ENCODE measurements at places on chromosomes 1 and 21.
A peak's percentile ranks its signal among the peaks of the same experiment; 100 is the strongest.

DNA sequence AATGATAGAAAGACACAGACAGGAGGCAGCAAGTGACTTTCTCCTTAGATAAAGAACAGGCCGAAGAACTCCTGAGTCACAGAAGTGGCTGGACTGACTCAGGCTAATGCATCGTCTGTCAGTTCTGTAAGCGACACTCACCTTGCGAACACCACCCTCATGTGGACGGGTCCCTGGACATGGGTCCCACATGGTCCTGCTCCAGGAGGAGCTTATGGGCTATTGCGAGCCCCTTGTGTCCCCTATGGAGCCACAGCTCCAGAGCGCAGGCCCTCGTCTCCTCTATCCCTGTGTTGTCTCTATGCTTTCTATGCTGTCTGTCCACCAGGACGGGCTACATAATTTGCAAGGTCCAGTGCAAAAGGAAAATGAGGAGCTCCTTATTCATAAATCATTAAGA is 85.8 kb downstream of the TRABD2B start:
- DNase-seq: no peak

DNA sequence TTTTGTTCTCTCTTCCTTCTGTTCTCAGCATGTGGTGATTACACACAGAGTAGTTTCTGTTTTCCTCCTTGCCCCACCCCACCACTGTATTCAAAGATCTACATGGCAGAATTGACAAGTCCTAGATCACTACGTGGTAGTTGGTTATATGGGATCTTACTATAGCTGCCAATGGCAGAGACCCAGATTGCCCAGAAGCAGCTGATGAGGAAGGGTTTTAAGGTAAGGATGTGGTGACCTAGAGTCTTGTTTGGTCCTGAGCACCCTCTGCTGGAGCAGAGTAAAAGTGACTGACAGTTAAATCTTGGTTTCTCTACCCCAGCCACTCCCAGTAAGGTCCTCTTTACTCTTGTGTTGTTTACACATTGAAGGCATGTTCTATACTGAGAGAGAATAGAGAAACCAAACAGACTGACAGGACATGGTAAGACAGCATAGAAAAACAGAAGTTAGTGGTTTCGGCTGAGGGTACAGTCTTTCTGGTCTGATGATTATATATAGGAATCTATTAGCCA is 22.8 kb upstream of the STRIP1 start:
- no peak for DNase-seq

- peak; percentile 6 for DNase-seq
Observed at GRCh38 chr21:35696644-35697043, 363.7 kb downstream of the SETD4 start.

DNA sequence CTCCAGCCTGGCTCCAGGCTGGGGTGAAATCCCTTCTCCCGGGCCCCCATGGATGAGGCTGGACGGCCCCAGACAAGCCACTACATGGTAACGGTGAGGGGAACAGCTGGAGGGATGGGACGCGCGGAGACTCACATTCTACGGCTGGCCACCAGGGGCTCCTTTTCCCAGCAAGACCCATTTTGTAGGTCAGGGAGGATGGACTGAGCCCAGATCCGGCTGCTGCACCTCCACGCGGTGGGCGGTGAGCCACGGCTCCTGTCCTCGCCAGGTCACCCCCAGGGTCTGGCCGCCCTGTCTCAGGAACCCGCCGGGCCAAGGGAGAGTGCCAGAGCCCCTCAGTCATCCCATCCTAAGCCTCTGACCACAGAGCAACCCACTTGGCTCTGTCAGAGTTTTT is 75.0 kb upstream of the ACTRT2 start:
- DNase-seq: no peak

- DNase-seq: no peak
Observed at GRCh38 chr1:62906428-62906886, 122.5 kb downstream of the ATG4C start.

GRCh38 chr1:211501711-211502400 is 9.9 kb upstream of the RD3 start:
- DNase-seq: no peak

DNA sequence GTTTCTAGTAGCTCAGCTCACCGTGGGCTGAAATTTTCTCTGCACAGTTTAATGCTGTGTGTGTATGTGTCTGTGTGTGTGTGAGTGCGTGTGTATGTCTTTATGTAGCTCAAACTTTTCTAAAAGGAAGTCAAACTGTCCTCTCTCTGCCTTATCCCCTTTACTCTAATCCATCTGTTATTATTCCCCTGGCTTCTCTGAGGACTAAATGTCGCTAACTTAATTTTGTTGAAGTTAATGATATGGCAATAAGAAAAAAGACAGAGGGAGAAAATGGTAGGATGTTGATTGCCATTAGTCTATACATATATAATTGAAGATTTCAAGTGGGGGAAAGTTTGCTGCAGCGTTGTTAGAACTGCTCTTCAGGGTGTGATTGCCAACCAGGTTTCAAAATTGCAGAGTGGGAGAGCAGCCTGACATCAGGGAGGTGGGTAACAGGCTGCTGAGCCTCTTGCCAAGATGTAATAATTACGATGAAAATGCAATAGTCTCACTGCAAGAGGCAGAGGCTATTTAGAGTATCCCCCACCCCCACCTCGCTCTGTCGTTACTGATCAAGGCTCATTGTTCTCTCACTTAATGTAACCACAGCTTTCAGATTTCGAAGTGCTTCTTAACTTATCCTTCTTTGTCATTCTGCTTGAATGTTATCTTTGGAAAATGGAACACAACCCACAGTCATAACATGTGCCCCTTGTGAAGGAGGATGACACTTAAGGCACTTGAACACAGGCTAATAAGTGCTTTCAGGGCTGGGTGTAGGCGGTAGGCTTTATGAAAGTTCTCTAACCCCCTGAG is 559.0 kb upstream of the PLXNA2 start:
- DNase-seq: no peak

- no peak for DNase-seq
Observed at GRCh38 chr1:245652116-245652515, 497.3 kb downstream of the KIF26B start.

DNA sequence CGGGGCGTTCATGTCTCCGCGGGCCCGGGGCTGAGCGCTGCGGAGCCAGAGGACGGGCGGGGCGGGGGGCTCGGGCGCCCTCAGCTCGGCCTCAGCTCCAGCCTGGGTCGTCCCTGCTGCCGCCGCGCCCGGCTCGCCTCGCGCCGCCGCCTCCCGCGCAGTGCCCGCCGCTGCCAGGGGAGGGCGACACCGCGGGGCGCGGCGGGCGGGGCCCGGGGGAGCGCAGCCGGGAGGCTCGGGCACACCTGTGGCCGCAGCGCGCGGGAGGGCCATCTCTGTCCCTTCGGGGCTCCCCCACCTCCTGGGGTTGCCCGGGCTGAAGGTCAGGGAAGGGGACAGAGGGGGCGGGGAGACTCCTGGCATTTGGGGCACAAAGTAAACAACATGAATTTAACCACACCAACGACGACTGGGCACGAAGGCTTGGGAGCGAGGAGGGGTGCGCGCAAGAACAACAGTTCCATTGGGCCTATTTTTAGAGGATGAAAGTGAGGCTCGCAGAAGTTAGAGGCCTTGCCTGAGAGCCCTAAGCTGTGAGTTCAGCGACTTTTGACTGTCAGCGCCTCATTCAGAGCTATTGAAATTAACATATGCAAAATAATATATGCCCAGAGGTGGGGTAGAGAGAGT is at the start of gene FAM131C:
TSS of gene FAM131C (minus strand) at position 162 of the 630 bp plus-strand sequence. CDS start 209 bp downstream, outside the sequence.
- peak; percentile 75 for DNase-seq

- DNase-seq: no peak
Observed at GRCh38 chr1:109788695-109789521, 25.2 kb upstream of the EPS8L3 start.

GRCh38 chr1:246425139-246425794 is 81.8 kb downstream of the SMYD3 start:
- DNase-seq: no peak

DNA sequence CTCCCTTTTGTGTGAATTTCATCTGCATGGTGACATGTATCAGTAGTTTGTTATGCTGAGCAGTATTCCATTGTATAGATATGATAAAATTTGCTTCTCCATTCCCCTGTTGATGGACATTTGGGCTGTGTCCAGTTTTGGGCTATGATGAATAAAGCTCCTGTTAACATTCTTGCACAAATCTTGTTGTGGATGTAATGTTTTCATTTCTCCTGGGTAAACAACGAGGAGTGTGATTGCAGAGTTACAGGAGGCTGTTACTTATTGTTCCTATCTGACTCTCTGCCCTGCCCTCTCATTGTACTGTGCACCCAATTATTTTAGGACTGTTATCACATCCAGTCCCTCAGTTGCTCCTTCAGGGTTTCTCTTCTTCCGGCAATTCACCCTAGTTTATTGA is 24.2 kb downstream of the MAPKAPK2 start:
- no peak for DNase-seq

- DNase-seq: no peak
Observed at GRCh38 chr1:66695116-66695515, 57.1 kb upstream of the DYNLT5 start.

DNA sequence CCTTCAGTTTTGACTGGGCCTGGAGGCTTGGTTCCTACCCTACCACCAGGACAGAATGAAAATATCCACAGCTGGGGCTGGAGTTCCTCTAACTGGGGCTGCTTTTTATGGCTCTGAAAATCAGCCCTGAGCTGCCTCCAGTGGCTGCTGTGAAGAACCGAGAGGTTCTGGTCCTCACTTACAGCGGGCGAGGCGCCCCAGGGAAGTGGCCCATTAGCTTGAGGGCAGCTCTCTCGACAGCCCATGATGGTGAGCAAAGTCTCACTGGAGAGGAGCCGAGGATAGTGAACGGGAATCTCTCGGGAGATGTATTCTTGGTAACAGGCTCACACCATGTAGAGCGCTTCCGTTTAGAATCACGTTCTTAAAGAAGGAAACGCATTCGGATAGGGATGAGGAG is 459.7 kb downstream of the KIF26B start:
- DNase-seq: no peak

DNA sequence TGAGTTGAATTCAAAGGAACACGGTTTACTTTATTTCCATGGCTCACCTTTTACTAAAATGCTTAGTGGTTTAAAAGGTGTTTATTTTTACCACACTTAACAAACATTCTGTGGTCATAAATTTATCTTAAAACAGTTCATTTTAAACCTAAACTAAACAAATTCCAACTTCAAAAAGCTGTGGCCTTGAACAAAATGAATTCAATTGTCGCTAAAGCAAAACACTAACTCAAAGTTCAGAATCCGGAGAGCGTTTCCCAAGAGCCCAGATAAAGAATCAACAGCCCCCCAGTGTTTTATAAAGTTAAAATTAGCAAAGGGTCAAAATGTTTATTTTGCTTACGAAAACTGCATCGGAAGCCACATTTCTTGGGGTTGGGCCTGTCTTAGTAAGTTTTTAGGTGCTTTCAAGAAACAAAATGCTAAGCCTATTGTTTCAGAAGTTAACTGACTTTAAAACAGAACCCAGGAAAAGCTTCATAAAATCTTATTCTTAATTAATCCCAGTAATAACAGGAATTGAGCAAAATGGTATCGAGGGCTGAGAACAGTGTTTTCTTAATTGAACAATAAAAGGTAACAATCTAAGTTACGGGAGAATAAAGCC is 1.3 kb downstream of the PUM1 start:
- peak; percentile 26 for DNase-seq

DNA sequence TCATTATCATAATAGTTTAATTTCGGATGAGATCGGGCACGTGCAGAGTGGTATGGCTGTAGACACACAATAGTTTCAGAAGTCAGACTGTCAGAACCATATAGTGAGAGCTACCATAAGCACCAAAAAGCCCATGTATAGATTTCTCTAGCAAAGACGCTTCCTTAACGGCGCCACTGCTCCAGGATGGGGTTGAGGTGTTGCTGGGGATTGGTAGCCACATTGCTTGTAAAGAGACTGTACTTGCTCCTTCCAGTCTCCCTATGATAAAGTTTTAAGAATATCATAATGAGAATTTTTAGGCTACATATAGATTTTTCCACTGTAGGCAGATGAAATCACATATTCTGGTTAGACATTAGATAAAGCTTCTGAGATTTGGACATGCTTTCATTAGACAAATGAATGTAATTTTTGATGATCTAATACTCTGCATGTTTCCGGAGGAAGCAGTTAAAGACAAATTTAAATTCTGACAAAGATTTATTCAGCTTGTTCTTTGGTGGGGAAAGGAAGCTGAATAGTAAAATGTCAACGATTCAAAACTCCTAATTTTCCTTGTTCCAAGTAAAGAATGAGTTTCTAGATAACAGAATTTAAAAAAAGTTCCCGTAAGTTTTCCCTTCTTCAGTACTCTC is 77.7 kb downstream of the MAP3K7CL start:
- no peak for DNase-seq

- no peak for DNase-seq
Observed at GRCh38 chr1:89630048-89630447, 2.9 kb upstream of the LRRC8C start.

DNA sequence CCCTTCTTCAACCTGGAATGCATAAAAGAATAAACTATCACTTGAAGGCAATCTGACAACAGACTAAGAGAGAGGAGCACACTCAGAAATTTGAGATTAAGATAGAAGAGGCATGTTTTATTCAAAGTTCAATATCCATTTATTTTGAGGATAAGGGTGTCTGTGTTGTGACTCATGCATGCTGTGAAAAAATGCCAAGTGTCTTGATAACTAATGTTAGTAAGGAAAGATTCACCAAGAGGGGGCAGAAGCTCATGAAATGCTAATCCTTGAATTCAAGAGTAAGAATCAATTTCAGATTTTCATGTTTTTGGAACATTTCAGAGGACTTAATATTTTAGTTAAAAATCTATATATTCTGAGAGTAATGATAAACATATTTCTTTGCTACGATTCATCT is 94.0 kb downstream of the IFI44 start:
- DNase-seq: no peak

GRCh38 chr1:29414086-29414485 is 177.8 kb downstream of the PTPRU start:
- DNase-seq: no peak

GRCh38 chr1:168368131-168368530 is 87.5 kb downstream of the TBX19 start:
- DNase-seq: no peak

Measured in frontal cortex (tissue), 4 donors.